NCI-H2029 treated with DMSO at 0.1 percent for 48 hours (cell line): ENCODE measurements at places on chromosomes 11 and 22.
A peak's percentile ranks its signal among the peaks of the same experiment; 100 is the strongest.

- no peak for DNase-seq
Observed at GRCh38 chr22:27260087-27260698, 541.4 kb downstream of the MN1 start.

GRCh38 chr11:74069146-74070046 is 60.5 kb upstream of the UCP3 start:
- peak; percentile 28 for DNase-seq

- no peak for DNase-seq
Observed at GRCh38 chr11:81246941-81247340, 1486.7 kb downstream of the FAM181B start.

GRCh38 chr22:18005201-18005926 is 19.0 kb downstream of the MICAL3 start:
- no peak for DNase-seq

DNA sequence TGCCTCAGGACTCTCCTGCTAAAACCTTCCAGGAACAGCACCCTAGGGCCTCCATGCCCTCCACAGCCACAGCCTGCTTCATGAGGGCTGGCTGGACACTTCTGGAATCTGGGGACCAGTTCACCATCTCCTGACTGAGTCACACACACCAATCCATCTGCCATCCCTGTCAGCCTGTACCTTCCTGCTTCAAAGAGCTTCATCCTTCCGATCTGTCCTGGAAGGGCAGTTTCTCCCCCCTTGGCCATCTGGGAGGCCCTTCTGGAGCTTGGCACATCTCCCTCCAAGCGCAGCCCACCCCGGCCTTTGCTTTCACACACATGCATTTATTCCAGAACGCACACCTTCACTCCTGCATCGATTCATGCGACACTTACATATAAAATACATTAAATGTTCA is 13.0 kb downstream of the APBB1 start:
- DNase-seq = no peak

DNA sequence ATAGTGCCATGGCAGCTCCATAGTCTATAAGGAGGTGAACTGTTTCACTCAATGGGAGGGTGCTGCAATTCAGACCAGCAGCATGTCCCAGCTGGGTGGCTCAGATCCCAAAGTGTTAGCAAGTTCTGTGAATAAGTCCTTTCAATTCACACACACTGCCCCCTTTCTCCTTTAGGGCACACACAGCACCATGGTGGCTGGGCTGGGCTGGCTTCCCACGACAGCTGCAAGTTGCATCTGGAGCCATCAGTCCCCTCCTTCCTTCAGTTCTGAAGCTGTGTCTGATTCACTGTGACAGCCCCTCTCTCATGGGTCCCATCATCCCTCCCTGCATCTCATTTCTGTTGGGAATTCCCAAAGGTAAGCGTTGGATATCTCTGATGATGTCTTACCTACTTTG is 324.1 kb upstream of the NCAM1 start:
- DNase-seq = no peak

DNA sequence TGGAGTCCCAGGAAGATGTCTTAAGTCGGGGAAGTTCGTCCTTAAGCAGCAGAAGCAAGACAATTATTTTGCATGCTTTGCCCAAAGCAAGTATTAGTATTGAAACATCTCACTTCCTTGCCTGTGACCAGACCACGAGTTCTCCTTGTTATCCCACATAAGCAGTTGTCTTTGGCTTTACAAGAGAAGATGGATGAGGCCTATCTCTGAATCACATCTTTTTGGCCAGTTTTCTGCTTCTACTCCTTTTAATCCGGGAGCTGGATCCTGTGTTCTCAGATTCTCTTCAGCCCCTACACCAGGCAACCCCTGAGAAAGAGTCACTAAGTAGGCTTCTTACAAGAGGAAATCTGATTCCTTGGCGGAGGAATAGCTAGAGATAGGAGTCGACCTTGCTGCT is 2.1 kb downstream of the SYT9 start:
- no peak for DNase-seq

GRCh38 chr11:20584093-20584774 is 15.2 kb upstream of the SLC6A5 start:
- DNase-seq = no peak

GRCh38 chr11:41382927-41383326 is 76.5 kb downstream of the LRRC4C start:
- no peak for DNase-seq

DNA sequence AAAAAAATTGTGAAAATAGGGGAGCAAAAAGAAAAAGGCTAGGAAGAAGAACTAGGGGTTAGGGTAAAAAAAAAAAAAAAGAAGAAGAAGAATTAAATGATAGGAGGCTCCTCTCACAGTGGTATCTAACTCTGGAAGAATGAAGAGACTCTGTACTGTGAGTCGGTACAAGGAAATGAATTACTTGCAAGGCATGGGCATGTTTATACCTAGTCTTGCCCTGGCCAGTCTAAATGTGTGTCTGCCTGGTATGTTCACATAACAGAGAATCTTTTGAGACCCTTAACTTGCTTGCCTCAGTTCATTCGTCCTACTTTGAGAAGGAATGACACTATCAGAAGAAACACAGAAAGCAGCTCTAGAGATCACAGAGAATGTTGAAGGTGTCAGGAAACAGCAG is 159.6 kb downstream of the SWAP70 start:
- DNase-seq = no peak

DNA sequence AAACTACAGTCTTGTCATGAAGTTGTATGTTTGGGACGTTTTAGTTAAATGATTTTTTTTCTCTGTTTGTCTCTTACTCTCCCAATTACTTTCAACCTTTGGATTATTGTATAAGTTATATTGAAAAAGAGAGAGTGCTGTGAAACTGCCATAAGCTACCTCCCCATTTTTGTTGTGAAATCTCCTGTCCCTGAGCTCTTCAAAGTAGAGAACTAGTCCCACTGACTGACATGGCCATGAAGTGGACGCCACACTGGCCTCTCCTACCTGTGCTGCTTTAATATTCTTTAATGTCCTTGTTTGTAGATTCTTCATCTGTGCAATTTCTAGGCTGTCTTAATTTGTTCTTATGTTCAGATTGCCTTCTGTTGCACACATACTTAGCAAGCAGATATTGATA is 56.3 kb downstream of the PPFIA1 start:
- DNase-seq = no peak

DNA sequence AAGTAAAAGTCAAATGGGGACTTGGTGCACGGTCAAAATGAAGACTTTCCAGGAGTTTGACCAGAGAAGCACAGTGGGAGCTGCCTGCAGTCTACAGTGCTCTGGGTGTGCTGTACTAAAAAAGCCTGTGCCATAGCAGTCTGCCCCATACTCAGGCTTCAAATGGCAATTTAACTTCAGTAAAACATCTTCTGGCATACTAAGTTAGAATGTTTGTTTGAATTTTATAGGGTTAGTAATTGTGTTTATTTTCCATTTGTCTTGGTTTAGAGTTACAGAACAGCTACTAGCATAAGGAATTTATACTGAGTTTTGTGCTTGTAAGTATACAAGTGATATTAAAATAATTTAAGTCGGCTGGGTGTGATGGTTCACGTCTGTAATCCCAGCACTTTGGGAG is 29.3 kb upstream of the LIPT2 start:
- no peak for DNase-seq

DNA sequence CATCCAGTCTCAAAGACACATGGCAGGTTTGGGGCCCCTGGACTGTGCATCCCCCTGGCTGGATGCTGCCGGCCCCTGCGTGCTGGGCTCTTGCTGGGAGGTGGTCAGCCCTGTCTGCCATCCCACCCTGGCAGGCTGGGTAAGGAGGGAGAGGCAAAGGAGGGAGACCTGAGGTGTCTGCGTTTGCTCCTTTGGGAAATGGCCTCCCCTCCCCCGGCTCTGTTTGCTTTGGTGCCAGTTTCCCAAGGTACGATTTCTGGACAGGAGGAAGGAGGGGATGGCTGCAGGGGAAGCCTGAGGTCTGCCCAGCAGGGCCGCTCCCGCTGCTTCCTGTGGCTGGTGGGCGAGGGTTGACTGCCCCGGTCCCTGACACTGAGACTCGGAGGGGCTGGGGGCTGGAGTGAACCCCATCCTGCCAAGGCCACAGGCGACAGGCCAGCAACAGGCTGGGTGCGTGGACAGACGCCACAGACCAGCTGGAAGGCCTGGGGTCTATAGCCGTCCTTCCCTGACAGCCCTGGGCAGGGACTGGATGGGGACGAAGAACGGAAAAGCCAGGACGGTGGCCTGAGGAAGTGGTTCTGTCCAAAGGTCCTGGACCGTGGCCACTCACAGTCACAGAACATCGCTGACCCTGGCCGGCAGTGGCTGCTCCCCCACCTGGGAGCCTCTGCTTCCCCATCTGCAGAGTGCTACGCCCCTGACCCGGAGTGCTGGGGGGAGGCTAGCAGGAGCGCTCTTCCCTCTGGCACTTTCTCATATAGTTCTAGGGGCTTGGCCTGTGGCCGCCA is 38.0 kb downstream of the OSBPL5 start:
- DNase-seq = no peak

- DNase-seq = no peak
Observed at GRCh38 chr22:50086526-50086925, 1.3 kb upstream of the MLC1 start.

DNA sequence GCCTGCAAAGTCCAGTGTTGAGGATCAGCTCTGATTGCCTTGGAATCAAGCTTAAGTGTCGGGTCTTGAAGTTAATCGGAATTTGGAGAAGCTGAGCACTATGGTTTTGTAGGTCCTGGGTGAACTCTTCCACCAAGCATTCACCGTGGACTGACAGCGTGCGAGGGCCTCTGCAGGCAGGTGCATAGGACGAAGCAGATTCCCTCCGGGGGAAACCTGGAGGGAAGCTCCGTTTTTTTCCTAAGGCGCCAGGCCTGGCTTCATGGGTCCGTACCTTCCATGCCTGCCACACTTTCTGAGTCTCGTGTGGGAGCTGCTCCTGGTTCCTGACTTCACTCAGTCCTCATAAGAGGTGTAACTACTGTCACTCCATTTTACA is 170.1 kb downstream of the CRYBB2 start:
- no peak for DNase-seq

DNA sequence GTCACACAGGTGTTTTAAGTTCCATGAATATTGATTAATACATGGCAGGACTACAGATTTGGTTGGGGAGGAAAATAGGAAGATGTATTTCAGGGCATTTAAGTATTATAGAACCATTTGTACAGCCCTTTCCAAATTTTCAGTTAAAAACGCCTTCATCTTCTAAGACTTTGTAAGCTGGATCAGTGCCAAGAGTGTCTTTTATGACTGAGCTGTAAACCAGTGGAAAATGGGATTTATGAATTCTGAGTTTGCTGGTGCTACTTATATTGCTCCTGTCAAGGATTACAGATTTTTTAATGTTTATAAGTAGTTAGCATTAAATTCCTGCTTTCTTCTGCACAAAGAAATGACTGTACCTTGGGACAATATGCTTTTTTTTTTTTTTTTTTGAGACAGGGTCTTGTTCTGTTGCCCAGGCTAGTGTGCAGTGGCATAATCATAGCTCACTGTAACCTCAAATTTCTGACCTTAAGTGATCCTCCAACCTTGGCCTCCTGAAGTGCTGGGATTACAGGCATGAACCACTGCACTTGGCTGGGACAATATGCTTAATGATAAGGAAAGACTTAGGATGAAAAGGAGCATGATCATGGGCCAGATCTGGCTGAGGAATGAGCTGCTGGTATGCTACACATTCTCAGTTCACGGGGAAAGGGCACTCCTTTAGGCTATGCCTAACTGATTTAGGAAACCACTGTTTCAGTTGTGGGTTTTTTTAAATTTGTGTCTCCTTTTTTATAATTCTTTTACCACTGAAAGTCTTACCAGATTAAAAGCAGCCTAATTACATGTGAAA is 113.6 kb upstream of the MTNR1B start:
- DNase-seq = no peak

DNA sequence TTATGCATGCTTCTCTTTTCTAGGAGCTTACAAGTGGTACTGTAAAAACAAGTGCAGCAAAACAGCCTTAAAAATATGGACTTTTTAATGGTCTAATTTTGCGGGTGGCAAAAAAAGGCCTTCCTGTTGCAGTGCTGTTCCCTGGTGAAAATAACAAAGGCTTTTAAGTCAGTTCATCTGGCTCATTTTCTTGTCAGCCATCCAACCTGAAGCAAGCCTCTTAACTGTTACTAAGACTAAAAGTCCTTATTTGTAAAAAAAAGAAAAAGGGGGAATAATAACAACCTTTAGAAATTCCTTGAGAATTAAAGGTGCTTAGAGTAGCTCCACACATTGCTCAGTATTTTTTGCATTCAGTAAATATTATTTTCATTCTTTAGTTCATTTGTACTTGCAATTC is 200.5 kb upstream of the CHORDC1 start:
- DNase-seq = no peak

DNA sequence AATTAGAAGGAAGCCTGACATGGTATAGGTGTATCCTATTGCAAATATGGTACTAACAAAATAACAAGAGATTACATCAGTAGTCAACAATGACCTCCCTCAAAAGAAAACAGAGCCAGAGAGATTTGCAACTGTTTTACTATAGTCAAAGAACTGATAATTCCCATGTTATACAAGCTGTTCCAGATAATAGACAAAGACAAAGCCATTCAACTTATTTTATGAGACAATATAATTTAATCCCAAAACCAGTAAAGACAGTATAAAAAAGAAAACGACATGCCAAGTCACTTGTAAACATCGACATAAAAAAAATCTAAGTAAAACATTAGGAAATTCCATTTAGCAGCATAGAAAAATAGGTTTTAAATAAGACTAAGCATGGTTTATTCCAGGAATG is 65.2 kb downstream of the PIWIL4 start:
- DNase-seq = no peak

DNA sequence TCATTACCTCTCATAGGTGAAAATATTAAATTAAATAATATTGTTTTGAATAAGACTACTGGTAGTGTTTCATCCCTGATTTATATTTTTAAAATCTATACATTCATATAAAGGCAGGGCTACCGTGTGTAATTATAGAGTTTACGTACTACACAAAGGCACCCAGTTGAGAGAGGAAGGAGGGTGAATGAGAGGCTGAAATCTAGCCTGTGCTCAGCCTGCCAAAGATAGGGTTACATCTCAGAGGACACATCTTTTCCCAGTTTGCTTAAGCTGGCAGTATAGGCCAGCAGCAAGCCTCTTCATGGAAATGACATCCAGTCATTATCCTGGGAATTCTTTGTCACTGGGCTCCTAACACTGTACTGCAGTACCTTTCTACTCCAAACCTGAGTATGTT is 7.5 kb upstream of the B3GNT6 start:
- no peak for DNase-seq

DNA sequence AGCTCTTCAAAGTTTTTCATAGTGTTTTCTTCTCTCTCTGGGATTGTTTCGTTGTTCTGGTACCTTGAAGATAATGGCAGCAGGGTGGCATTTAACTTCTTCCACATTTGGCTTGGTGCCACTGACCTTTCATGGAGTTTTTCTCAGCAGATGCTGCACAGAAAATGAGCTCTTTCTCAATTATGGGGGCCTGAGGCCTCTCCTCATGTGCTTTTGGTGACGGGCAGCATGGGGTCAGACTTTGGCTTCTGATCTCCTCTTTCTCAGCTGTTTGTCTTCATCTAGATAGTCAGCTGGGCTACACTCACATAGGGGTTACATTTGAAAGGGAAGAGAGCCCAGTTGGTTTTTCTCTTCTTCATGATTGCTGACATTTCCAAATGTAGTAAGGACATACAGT is 76.3 kb downstream of the FAT3 start:
- DNase-seq = no peak
